ENCODE measurements at places on chromosomes 3 and 15.

DNA sequence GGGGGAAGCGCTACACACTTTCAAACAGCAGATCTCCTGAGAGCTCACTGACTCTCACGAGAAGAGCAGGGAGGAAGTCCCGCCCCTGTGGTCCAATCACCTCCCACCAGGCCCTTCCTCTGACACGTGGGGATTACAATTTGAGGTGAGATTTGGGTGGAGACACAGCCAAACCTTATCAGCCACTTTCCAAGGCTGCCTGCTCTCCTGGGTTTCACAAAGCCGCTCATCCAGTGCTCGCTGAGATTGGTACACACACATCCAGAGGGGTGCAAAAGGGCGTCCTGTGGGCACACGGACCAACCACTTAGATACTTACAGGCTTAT is 23.1 kb downstream of the XXYLT1 start:
- no peak for DNase-seq

- no peak for DNase-seq
Observed at GRCh38 chr3:12662593-12663400, 1.1 kb downstream of the RAF1 start.

DNA sequence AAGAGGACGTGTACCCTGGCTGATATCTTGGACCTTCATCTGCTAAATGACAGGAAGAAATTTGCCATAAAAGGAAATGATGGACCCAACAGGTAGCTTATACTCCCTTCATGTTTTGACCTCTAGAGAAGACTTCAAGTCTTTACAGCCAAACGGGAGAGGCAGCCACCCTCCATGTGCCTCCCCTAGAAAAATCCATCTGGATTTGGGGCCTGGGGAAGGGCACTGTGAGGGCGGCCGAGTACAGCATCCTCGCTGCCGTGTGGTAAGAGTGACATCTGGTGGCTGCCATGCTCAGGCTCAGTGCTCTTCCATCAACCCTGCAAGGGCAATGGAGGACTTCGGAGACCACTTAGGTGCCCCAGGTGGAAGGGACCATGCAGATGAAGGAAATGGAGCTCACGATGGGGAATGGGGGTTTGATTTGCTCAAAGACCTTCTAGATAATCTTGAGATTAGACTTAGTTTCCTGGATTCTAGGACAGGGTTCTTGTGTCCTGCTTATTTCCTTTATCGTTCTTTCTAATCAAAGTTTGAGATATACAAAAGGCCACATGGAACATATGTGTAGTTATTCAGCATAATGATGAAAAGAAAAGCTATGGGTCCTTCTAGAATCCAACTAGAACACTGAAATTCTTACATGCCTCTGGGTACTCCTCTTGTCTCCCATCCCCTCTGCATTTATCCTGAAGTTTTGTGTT is 44.4 kb downstream of the AQP9 start:
- no peak for DNase-seq

- DNase-seq = no peak
Observed at GRCh38 chr3:16400106-16400931, 113.2 kb downstream of the RFTN1 start.

DNA sequence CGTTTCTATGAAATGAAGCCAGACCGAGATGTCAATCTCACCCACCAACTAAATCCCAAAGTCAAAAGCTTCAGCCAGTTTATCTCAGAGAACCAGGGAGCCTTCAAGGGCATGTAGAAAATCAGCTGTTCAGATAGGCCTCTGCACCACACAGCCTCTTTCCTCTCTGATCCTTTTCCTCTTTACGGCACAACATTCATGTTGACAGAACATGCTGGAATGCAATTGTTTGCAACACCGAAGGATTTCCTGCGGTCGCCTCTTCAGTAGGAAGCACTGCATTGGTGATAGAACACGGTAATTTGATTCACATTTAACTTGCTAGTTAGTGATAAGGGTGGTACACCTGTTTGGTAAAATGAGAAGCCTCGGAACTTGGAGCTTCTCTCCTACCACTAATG is 41.9 kb upstream of the TRA2B start:
- no peak for DNase-seq

DNA sequence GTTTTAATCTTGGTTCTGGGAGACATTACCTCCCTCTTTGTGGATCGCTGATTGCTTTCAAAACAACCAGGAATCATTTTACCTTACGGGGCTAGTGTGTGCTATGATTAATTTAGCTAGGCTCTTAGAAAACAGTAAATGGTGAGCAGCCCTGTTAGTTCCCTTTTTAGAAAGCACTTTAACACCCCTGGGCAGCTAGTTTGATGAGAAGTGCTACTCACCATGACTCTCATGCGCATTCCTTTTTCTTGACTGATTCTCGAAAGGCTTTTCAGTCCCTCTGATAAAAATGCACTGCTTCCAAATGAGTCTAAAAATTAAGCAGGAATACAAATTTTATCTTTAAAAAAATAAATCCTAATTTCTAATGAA is 75.3 kb upstream of the LEKR1 start:
- DNase-seq = no peak

DNA sequence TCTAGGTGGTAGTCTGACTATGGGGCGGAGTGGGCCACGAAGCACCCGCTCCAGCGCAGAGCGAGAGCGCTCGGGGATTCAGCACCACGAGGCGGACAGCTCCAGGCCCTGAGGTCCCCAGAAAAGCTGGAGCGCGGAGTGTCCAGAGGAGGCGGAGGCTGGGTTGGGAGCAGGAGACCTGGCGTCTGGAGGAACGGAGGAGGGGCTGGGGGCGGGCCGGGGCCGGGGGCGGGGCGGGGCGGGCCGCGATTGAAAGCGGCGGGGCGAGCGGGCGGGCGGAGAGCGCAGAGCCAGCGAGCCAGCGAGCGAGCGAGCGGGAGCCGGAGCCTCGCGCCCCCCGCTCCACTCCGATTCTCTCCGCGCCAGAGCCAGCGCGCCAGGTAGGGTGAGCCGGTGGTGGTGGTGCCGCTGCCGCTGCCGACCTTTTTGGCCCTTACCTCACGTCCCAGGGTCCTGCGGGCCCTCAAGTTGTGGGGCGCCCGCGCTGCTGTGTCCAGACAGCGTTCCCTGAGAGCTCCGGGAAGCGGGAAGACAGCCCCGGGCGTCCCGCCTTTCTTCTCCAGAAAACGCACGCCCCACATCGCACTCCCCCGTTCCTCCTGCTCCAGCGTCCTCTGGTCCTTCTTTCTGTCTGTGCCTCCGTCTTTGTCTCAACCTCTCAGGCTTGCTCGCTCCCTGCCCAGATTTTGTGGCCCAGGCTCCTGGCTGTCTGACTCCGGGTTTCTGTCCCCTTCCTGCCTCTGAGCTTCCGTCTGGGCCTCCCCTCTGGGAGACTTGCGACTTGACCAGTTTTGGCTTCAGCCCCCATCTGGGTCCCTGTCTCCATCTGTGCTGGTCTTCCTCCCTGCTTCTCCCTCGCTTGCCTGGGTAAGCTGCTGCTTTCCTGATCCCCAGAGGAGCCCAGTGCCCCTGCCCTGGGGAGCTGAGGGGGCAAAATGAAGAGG is at the start of gene GRM2:
TSS of gene GRM2 (plus strand) at position 281 of the 944 bp plus-strand sequence. CDS start 1,916 bp downstream, outside the sequence.
- DNase-seq = no peak
